Smooth muscle cell of the brain vasculature (primary cell): ENCODE measurements at places on chromosomes 4 and X.

DNA sequence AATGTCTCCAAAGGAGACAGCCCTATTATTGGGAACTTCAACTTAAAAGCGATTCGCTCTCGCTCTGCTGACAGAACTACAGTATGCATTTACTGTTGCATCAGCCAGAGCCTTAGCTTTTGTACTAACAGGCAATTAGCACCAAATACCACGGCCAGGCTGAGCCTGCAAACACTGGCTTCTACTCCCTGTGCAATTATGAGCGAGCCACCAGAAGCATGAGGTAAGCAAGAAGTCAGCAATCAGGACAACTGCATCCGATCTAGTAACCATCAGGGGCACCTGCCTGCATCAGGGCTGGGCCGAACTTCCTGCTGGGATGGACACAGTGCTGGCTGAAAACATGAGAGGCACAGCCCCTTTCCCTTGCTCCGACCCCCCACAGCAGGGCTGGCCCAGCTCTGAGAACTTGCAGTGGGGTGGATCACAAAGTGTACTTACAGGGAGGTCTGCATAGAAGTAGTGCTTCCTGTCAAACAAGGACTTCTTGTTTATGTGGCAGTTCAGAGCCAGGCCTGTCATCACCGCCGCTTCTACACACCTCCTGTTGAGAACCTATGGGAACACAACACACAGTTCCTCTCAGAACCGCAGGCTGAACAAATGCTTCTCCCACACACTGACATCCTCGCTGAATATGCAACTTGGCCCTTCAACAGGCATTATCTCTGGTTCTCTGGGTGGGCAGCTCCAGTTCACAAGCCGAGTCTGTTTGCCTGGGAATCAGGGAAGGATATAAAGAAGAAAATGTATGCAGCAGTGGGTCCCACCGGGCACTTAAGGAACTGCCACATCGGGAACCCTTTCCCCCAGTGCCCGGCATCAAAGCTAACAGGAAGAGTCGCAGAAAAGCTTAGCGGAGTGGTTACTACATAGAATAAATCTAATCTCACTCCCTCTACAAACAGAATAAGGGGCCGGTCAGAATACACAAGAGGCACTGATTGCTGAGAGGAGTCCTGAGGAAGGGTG lies 41.5 kb downstream of the GATB start:
- DNase-seq = no peak

DNA sequence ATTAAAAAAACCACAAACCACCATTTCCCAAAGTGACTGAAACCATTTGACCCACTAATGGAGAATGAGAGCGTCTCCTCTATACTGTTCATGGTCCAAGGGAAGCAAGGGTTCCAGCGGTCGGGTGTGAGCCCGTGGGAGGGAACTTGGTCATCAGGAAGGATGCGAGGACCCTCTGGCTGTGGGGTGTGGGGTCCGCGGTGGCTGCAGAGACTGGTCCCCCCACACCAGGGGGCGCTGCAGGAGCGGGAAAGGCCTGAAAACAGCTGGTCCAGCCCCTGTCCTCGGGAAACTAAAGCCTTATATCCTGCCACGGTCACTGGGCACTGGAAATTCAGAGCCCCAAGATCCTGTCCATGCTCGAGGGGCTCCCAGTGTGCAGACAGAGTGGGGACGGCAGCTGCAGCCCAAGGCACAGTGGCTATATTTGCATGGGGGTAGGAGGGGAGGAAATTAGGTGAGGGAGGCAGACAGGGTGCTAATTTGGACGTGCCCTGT lies 4.3 kb downstream of the BLOC1S4 start:
- no peak for DNase-seq

- DNase-seq = no peak
Observed at GRCh38 chrX:107755721-107756120, 19.9 kb downstream of the TSC22D3 start.

GRCh38 chr4:169909479-169909878 lies 116.7 kb downstream of the MFAP3L start:
- no peak for DNase-seq

DNA sequence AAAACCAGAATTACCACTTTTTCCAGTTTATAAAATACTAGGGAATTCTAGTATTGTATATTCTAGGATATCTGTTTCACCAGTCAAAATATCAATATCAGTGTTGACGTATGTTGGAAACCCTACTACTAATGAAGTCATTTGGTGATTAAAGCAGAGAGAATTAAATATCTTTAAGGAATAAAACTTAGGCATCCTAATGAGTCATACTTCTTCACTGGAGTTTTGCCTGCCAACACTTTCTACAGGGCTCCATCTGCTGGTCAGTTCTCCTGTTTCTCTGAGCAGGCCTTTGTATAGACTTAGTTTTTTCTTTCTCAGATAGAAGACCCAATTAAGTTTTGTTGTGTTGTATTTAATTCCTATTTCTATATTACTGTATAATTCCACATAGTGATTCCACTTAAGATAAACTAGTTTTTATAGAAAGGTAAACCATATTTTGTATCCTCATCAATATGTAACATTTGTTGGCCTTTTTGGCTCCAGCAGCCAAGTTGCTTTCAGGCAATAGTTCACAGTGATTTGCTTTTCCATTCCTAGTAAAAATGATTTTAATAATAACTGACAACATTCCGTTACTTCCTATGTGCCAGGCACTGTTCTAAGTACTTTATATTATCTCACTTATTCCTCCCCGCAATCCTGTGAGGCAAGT lies 3.5 kb downstream of the AP1AR start:
- DNase-seq = peak; percentile 49

DNA sequence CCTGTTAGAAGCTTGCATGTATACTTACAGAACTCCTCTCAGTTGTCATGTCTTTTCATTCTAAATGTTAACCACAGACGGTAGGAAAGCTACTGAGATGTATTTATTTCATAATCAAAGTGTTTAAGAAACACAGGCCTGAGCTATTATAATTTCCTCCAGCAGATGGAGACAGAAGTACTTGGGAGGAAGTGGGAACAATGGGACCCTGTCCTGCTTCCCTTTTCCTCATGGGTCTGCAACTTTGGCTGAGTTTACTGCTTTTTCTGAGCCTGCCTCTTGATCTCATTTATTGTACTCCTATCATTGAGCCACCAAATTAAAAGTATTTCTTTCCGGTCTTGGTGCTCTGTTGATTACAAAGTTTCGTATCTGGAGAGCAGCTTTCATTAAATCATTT lies 67.7 kb upstream of the SPANXN2 start:
- no peak for DNase-seq
